ENCODE measurements at places on chromosomes 4 and X. TPM values are rescaled to one million over a fixed set of nuclear protein-coding genes. Genes with fewer than 3 reads are reported as not detected.

The SPIN3 gene
- 10.3 TPM for total RNA-seq

The LUZP4 gene
- total RNA-seq, result not detected

The PLS3 gene
- total RNA-seq, result 345 TPM

The ZCCHC18 gene
- 0.52 TPM for total RNA-seq

The DDIT4L gene
- 5.0 TPM for total RNA-seq

The LRRC66 gene
- 0.91 TPM for total RNA-seq

The PHEX gene
- total RNA-seq, result 0.46 TPM

The SPANXD gene
- total RNA-seq, result not detected

The MID2 gene
- total RNA-seq, result 11.9 TPM

The MGAT4D gene
- total RNA-seq, result not detected

The FGD1 gene
- total RNA-seq, result 8.5 TPM

The ZAR1 gene
- not detected for total RNA-seq

The PCYT1B gene
- 0.76 TPM for total RNA-seq

The TAB3 gene
- total RNA-seq, result 10.2 TPM

The NAP1L5 gene
- total RNA-seq, result 7.8 TPM

The PNMA5 gene
- not detected for total RNA-seq

The CT45A3 gene
- not detected for total RNA-seq

The RHOXF2 gene
- not detected for total RNA-seq

The KLF8 gene
- total RNA-seq, result 2.2 TPM

The INPP4B gene
- total RNA-seq, result 10.6 TPM

The CDS1 gene
- total RNA-seq, result 0.26 TPM

The LANCL3 gene
- 0.66 TPM for total RNA-seq

The BEND2 gene
- not detected for total RNA-seq

The TRPC3 gene
- total RNA-seq, result 0.78 TPM

The PLXNB3 gene
- total RNA-seq, result 15.2 TPM

The PHOX2B gene
- not detected for total RNA-seq

The SMIM10L2A gene
- 0.79 TPM for total RNA-seq

The TKTL2 gene
- total RNA-seq, result not detected

The PITX2 gene
- 0.33 TPM for total RNA-seq

The ABRAXAS1 gene
- 17.8 TPM for total RNA-seq

The EPGN gene
- total RNA-seq, result 92.6 TPM

The XAGE5 gene
- not detected for total RNA-seq

The PNPLA4 gene
- total RNA-seq, result 8.6 TPM

The ATP10D gene
- 46.6 TPM for total RNA-seq

The ARSJ gene
- 48.6 TPM for total RNA-seq

The SPON2 gene
- 7.2 TPM for total RNA-seq

The KANTR gene
- 13.7 TPM for total RNA-seq

The PABPC1L2A gene
- total RNA-seq, result not detected

The GPRASP1 gene
- 4.6 TPM for total RNA-seq

Measured in smooth muscle cell of the pulmonary artery (primary cell).